ENCODE measurements at places on chromosomes 6 and 20.

GRCh38 chr6:27684264-27685211 is 211.6 kb upstream of the ZNF184 start:
- peak; percentile 36 for ATAC-seq

GRCh38 chr6:6287415-6287814 is 33.0 kb downstream of the F13A1 start:
- no peak for ATAC-seq

- ATAC-seq: peak; percentile 82
Measured at GRCh38 chr6:156901309-156902019, 124.3 kb downstream of the ARID1B start.

- ATAC-seq: no peak
Measured at GRCh38 chr6:169931261-169931660, 179.8 kb downstream of the ERMARD start.

- no peak for ATAC-seq
Measured at GRCh38 chr20:38293491-38294065, 10.4 kb upstream of the BPI start.

GRCh38 chr6:37204014-37204751 is 34.2 kb downstream of the PIM1 start:
- peak; percentile 32 for ATAC-seq

DNA sequence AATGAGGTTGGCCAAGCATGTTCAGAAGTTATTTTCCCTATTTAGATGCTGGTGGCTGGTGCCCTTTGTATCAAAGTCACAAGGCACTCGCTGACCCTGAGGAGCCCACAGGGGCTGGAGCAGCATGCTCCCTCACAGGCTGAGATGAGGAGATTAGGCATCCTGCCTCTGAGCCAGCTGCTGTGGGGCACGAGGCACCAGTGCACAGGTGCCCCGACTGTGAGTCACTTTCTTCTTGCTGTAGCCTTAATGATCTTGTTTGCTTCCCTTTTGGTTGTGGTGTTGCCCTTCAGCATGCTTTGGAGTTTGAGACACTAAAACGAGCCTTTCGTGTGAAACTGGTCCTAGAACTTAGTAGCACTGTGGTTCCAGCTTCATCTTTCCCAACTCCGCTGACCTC is 4.3 kb downstream of the PSMG4 start:
- no peak for ATAC-seq

- ATAC-seq: no peak
Measured at GRCh38 chr6:41343641-41344187, 8.3 kb downstream of the NCR2 start.

- peak; percentile 93 for ATAC-seq
Measured at GRCh38 chr6:71510057-71510713, 221.6 kb downstream of the OGFRL1 start.

DNA sequence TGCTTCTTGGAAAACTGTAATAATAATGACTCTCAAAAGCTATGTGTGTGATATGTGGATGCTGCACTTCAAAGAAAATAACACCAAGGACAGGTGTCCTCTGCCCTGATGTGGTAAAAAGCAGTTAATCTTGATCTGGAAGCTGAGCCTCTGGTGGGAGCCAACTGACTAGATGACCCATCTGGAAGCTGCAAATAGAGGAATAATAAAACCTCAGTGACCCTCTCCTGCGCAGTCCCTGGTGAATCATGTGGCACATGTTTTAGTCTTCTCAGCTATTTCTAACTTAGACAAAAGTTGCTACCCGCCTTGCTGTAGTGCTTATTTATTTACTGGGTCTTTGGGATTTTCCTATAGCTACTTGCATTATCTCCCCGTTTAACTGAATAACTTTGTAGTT is 47.3 kb downstream of the TP53INP2 start:
- ATAC-seq: no peak

DNA sequence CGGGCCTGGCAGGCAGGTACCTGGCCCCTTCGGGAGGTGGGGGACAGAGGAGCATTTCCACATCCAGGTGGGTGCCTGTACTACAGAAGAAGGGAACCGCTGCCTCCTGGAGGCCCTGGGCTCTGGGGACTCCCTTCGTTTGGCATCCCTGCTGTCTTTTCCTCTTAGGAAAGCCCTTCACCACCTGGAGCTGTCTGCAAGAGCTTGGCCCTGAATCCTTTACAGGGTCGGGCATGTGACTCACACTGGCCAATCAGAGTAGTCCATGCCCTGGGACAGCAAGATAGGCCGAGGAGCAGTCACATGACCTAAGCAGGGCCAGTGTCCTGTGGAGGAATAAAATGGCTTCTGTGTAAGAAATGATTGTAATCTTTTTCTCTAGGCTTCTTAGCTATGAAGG is 224.9 kb downstream of the ANKRD60 start:
- ATAC-seq: no peak

- ATAC-seq: peak; percentile 96
Measured at GRCh38 chr6:35415065-35415891, 36.9 kb upstream of the FANCE start.

DNA sequence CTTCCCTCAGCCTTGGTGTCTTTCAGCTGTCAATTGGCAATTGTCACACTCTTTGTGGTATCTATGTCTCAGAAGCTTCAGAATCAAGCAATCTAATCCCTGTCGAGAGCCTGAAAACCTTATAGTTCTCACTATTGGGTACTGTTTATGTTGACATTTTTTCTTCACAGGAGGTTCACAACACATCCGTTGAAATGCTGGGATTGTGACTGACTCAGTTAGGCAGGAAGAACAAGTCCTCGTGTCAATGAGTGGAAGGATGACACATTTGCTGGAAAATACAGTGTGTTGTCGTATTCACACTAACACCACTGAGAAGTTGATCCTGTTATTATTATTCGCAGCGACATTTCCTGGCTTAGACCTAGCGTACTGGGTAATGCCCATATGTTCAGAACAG is 163.9 kb upstream of the CITED2 start:
- ATAC-seq: no peak

- ATAC-seq: no peak
Measured at GRCh38 chr20:57719951-57720350, 10.1 kb upstream of the PMEPA1 start.

- ATAC-seq: no peak
Measured at GRCh38 chr6:105493736-105494135, 90.9 kb upstream of the PREP start.

GRCh38 chr20:19274412-19275015 is 62.1 kb downstream of the SLC24A3 start:
- no peak for ATAC-seq

DNA sequence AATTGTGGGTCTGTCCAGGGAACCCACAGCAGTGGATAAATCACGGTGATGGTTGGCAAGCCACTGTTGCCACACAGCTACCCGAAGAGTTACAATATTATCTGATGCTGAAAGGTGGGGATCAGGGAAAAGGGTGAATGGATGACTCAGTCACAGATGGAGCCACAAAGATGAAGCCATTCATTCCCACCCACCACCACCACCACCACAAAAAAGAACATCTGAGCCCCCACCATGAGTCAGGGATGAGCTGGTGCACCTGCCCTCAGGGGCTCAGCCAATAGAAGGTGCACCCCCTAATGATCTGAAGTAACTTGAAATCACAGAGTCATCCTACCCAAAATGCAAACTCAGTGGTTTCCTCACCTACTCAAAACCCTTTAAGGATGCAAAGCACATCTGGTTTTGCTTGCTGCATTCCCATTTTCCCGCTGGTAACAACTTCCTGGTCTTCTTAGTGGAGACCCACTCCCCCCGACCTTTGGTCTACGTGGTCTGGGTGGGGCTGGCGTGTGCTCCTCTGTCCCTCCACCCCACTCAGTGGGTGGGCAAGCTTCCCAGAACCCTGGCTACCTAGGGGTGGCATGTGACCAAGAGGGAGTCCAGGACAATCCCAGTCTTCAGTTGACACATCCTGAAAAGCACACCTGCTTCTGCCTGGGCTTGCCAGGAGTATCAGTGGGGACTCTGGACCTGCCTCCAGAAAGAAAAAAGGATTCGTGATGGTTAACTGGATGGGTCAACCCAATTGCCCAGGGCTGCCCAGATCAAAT is 125.5 kb downstream of the ANKRD60 start:
- ATAC-seq: no peak

GRCh38 chr6:43990275-43990626 is 137.0 kb downstream of the MRPL14 start:
- peak; percentile 54 for ATAC-seq

GRCh38 chr6:67300430-67301040 is 1334.5 kb upstream of the ADGRB3 start:
- ATAC-seq: no peak

DNA sequence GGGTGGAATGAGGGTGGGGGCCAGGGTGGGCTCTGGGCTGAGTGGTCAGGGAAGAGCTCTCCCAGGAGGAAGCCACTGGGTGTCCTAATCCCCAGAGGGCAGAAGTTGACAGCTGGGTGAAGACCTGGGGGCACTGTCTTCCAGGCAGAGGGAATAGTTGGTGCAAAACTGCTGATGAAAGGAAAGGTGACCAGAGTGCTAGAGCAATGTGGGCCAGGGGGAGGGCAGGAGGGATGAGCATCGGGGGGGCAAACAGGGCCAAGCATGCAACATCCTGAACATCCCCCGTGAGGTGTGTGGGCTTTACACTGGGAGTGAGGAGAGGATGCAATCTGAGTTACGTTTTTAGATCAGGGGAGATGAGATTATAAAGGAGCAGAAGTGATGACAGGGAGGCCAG is 97.8 kb downstream of the NOL4L start:
- ATAC-seq: no peak

- no peak for ATAC-seq
Measured at GRCh38 chr6:15282334-15282733, 36.5 kb downstream of the JARID2 start.

- ATAC-seq: no peak
Measured at GRCh38 chr6:52410979-52411378, 9.2 kb upstream of the EFHC1 start.

- no peak for ATAC-seq
Measured at GRCh38 chr6:43862925-43863324, 92.9 kb downstream of the VEGFA start.

GRCh38 chr20:23231561-23232218 is 118.9 kb upstream of the NXT1 start:
- ATAC-seq: no peak

DNA sequence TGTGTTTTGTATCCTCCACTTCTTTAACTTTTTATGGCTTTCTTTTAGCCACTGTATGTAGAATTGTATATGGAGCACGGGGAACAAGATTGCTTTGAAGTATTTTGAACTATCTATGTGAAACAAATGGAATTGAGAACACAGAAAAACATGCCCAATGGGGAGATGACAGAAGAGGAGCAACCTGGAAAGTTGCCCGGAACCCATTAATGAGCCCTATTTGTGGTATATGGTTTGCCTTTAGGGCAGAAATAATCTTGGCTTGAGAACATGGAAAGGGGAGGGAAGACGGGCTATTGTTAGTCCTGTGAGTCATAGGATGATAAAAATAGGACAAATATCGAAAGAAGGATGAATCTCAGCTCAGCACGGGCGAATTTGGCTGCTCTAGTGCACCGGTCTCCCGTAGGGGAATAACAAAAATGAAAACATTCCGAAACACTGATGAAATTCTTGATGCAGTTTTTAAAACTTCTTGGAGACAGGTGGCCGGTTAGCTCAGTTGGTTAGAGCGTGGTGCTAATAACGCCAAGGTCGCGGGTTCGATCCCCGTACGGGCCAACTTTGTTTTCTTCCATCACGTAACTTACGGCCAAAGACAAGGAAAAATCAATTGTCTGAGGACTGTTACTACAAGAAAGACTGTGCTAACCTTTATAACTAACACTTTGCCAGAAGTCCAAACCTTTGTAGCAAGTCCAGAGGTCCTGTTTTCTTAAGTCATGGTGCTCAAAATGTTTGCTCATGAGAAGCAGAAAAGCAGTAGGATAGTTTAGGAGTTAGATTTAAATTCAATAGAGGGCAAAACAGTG is 15.7 kb downstream of the HMGN4 start:
- peak; percentile 71 for ATAC-seq

GRCh38 chr6:90086517-90086916 is 192.2 kb downstream of the GJA10 start:
- peak; percentile 66 for ATAC-seq

DNA sequence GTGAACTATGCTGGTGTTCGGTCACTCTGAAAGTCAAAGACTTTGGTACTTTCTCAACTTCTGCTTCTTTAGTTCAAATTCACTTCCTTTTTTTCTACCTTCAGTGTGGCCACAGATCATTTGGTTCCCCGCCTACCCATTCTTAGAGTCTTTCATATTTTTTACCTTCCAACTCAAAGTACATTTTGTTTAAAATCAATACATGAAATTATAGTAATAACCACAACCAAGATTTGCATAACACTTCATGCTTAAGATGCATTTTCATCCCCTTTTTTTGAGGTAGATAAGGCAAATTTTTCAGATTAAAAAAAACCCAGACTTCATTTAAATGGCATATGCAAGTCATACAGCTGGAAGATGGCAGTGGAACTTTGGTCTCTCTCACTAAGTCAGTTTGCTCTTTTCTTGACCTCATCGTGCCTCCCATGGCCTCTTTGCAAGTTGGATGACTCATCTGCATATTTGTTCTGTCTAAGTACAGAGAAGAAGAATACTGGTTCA is 11.9 kb upstream of the CNR1 start:
- ATAC-seq: no peak

GRCh38 chr6:35195120-35195780 is 18.5 kb upstream of the SCUBE3 start:
- no peak for ATAC-seq

DNA sequence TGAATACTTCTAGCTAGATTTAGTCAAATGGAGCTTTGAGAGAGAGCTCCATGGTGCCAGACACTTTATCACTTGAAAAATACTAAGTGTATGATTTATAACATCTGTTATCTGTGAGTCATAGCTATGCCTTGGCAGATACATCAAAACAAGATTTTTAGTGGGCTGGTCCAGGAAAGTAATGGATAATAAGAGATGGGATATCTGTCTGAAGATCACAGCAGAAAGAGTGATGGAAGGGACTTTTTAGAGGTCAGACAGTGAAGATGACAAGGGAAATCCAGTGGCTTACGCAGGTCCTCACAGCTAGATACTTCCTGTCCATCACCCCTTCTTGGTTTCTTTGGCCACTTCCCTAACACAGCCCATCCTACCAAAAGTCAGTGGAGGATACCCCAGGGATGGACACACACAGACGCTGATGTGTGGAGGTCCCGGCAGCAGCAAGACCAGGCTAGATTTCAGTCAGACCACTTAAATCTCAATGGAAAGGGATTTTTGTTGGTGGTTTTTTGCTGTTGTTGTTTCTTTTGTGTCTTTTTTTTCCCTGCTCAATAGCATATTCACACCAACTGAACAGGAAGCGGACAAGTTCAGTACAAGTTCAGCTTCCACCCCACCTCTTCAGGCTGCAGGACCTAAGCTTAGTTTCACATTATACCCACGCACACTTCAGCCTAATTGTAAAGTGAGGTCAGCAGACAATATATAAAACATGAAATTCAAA is 209.3 kb downstream of the ALDH8A1 start:
- peak; percentile 84 for ATAC-seq

- ATAC-seq: no peak
Measured at GRCh38 chr6:30720738-30721197, 616 bp downstream of the TUBB start.

GRCh38 chr6:119043783-119044182 is 34.7 kb downstream of the FAM184A start:
- ATAC-seq: no peak

- ATAC-seq: no peak
Measured at GRCh38 chr6:166502453-166502852, 84.0 kb downstream of the RAMACL start.

GRCh38 chr6:14645841-14646240 is 528.3 kb downstream of the CD83 start:
- no peak for ATAC-seq

Data from SK-N-SH treated with all-trans-retinoic acid at 6 μM for 48 hours (cell line).